ENCODE measurements at places on chromosomes 2 and 18.

DNA sequence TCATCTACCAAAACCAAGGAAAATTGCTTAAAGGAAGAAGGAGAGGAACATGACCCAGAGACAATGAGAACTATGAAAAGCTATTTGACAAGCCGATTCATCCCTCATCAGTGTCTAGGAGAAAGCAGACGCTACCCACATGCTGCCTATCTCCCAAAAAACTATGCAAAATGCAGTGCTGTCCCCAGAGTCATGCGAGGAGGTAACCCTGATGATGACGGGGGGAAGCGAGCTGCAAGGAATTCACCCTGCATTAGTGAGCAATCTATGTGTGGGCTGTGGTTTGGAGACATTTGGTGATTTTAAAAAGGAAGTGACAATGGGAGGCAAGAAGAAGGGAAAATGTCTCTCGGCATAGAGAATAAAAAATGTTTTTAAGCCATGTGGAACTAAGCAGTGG lies 472.7 kb downstream of the CMPK2 start:
- no peak for DNase-seq

GRCh38 chr2:217429981-217430500 lies 570.2 kb upstream of the TNP1 start:
- no peak for DNase-seq

- DNase-seq = no peak
These were observed 72.9 kb downstream of the MAP3K20 start for GRCh38 chr2:173148520-173148919.

- no peak for DNase-seq
These were observed 5.0 kb upstream of the SP100 start for GRCh38 chr2:230410861-230411569.

DNA sequence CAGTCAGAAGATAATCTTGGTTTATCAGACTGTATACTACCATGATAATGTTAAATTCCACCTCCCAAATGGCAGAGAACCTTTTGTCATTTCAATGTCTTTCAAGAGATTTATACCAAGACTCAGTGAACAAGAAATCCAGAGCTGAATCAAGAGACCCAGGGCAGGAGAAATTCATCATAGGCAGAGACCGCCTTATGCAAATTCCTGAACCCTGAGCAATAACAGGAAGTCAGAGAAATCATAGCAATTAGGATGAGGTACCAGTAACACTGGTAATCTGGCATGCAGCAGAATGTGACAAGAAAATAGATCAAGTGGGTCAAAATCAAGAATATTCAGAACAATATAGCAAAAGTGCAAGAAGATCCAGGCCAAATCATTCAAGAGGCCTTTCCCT lies 412.4 kb upstream of the LRATD1 start:
- DNase-seq = no peak

- no peak for DNase-seq
These were observed 84.0 kb downstream of the KCTD1 start for GRCh38 chr18:26464128-26465011.

DNA sequence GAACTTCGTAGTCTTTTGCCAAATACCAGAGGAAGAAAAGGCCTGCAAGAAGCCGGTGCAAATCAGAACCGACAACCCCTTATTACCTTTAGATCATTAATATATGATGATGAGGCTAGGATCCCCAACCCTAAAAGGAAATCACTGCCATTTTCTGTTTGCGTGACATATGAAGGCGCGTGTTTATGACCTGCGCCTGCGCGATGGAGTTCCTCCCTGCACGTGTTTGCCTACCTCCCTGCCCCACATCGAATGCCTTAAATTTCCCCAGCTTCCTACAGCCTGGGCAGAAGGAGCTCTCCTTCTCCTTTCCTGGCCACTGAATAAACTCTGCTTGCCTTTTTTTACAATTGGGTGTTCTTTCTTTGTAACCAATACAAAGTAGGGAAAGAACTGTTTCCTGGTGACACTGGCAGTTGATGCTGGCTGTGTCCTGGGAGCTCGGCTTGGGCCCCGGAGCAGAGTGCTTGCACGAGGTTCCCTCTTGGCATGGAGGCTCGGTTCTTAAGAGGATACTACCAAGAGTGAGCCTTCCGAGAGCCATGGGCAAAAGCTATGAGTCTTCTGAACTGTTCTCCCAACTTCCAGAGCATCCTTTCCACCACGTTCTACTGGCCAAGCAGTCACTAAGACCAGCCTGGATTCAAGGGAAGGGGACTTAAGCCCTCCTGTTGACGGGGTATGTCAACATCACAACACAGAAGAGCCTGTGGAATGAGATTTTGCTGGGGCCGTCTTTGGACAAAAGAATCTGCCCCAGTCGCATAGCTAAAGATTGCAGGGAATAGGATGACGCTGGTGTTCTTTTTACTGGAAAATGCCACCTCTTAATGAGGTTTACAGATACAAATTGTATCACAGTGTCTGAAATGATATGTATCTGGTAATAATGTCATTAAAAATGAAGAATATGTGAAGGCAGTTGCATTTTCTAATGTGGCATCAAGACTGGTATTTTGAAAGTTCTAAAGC lies 179.8 kb downstream of the SH3BP4 start:
- DNase-seq = no peak

- no peak for DNase-seq
These were observed 5.1 kb upstream of the ODC1 start for GRCh38 chr2:10452956-10453904.

DNA sequence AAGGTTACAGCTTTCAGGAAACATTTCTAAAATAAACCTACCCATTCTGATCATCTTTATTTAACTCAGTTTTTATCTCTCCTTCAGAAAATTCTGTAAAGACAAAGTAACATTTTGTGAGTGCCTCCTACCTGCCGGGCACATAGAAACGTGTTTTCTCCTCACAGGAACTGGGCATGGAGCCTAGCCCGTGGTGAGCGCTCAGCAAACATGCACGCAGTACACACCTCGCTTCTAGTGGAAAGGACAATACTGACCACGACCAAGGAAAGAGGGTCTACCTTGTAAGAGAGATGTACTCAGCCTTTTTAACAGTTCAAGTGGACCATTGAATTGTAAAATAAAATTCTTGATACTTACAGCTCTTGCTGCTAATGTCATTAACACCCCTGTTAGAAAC lies 24.8 kb upstream of the KIDINS220 start:
- no peak for DNase-seq

DNA sequence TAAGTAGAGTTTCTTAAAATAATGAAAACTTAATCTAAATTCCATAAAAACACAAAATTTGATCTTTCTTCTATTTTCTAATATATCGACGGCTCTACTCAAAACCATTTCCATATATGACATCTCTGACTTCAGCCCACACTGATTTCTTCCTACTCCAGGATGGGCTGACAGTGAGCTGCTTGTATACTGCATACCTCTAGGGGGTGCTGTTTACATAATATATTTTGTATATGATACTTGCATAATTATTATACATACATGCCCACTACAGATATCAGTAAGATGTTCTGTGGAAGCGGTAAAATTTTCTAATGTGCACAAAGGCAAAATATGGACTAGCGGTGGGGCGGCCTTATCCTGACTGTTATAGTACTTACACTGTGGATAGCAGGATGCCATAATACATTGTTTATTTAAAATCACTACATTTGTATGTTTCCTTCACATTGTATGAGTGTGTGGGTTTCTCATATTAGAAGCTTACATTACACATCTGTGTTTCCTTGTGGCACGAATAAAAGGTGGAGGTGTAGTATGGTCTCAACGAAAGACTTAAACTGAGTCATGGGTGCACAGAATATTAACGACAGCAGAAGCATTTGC lies 66.1 kb upstream of the NXPH2 start:
- DNase-seq = no peak

- no peak for DNase-seq
These were observed 49.9 kb upstream of the SLC14A2 start for GRCh38 chr18:45565280-45565970.

DNA sequence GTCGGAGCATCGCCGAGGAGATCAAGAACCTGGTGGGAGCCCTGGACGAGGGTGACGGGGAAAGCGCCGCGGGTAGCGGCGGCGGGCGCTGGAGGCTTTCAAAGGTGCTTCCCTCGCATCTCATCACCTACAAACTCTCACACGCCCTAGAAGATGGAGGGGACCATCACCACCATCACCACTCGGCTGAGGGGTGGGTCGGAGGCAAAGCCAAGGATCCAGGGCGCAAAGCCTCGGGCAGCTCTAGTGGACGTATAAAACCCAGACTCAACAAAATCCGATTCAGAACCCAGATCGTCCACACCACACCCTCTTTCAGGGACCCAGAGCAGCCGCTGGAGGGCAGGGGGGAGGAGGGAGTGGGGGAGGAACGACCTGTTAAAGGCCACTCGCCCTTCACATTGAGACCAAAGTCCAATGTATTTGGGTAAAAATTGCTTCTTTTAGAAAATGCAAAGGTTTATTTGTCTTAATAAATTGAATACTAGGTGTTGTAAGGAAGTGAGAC lies 1.5 kb downstream of the SOWAHC start:
- DNase-seq = no peak

GRCh38 chr2:53268086-53268485 lies 499.5 kb upstream of the CHAC2 start:
- no peak for DNase-seq

Data from hematopoietic multipotent progenitor cell treated with erythropoietin and hydrocortisone succinate and interleukin-3 and kit ligand, for 17 days (in vitro differentiated cells).